ENCODE measurements at places on chromosomes 7 and 10.

DNA sequence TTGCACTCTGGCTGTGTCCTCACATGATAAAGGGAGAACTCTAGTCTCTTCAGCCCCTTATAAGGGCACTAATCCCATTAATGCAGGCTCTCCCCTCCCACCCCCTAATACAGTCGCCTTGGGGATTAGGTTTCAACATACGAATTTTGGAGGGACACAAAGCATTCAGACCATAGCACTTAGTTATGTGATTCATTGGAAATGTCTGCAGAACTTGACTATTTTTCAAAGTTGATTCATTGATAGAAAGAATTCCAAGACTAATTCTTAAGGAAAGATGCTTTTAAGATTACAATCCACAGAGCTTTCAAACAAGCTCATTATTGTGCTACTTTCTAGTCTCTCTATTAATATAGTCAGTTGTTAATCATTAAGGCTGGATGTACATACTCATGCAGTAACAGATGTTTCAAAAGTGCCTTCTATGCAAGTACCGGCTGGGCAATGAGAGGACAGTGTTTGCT, 85.3 kb upstream of the RPA3 start:
- DNase-seq: no peak

- DNase-seq: no peak
These were observed 194.0 kb upstream of the MGMT start for GRCh38 chr10:129272866-129273650.

GRCh38 chr10:132110111-132110521, 44.4 kb downstream of the JAKMIP3 start:
- no peak for DNase-seq

- DNase-seq: no peak
These were observed 33.1 kb downstream of the SEMA3D start for GRCh38 chr7:85153715-85154114.

- no peak for DNase-seq
These were observed 152.5 kb upstream of the YAE1 start for GRCh38 chr7:39413636-39414223.

DNA sequence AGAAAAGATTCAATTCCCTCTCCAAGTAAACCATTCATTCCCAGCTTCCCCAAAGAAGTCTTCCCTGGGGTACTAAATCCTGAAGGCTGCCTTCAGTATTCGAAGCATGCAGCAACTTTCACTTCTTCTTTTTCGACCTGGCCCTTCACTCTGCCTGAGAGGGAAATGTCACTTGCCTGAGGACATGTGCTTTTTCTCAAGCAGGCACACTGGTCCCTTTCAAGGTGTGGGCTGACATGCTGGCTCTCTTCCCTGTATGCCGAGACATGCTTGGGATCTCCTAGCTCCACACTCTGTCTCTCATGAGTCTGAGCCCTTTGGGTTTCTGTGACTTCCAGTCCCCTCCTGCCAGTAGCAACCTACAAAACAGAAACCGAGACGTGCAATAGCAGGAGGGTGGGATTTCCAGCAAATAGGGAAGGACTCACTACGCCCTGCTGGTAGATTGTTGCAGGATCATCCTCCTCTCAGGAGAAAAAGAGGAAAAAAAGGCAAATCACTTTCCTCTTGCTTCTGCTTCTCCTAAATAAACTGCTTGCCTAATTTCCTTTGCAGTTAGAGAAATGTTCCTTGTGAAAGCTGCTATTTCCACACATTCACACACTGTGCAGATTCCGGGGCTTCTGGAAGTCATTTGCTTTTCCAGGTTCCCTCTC, 33.5 kb downstream of the FIGNL1 start:
- no peak for DNase-seq

DNA sequence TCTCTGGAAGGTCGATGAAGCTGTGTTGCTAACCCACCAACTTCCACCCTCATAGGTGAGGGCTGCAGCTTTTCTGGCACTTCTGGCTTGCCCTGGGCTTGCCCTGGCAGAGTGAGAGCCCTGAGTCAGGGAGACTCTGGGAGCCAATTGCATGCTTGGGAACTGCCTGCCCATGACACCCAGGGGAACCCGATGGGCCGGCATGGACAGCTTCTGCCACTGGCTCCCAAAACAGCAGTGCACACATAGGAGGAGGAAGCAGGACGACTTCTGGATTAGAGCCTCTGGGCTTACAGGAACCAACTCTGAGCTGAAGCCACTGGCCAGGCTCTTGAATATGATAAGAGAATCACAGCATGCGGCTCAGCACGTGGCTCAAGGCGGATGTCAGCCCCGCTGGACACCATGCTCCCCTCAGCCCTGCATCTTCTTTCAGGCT, 135.2 kb upstream of the UNC5B start:
- DNase-seq: no peak
